ENCODE measurements at places on chromosomes 7 and 10. TPM values are rescaled to one million over a fixed set of nuclear protein-coding genes. Genes with fewer than 3 reads are reported as not detected.
A peak's percentile ranks its signal among the peaks of the same experiment; 100 is the strongest.

Gene NKX2-3
- total RNA-seq: not detected

Gene TMEM213
- not detected for total RNA-seq

DNA sequence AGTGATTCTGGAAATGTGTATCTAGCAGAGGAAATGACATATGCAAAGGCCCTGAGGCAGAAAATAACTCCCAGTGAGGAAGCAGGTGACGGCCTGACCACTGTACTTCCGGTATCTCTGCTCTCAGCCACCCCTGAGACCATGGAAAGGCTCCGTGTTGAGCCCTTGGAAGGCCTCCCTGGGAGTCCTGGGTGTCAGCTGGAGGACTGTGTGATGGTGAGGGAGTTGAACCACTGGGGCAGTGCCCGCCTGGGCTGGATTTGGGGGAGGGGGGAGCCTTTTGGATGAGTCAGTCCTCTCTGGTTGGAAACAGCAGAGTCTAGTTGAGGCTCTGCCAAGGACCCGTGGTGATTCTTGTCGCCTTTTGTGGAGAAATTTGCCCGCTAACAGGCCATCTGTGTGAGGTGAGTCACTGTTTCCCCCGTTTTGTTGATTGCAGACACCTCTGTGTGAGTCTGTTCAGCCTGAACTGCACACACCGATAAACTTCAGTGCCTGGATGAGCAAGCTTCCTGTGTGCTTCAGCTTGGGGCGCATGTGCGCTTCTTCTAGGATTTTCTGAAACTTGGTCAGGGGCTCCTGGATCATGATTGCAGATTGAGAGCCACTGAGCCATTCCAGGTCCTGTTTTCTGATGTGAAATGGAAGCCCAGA, 98.6 kb downstream of the GRK5 start:
- peaks cover 17% of the 10 kb centered on the region for H3K4me1 ChIP-seq
- DNase-seq: no peak
- H3K27ac ChIP-seq: peak overlapping the region; percentile 84
- H3K27me3 ChIP-seq: no peaks in the 10 kb centered on the region

GRCh38 chr7:7953806-7954205, 14.8 kb upstream of the GLCCI1 start:
- H3K4me3 ChIP-seq: no peak overlapping the region
- H3K27me3 ChIP-seq: no peaks in the 10 kb centered on the region

DNA sequence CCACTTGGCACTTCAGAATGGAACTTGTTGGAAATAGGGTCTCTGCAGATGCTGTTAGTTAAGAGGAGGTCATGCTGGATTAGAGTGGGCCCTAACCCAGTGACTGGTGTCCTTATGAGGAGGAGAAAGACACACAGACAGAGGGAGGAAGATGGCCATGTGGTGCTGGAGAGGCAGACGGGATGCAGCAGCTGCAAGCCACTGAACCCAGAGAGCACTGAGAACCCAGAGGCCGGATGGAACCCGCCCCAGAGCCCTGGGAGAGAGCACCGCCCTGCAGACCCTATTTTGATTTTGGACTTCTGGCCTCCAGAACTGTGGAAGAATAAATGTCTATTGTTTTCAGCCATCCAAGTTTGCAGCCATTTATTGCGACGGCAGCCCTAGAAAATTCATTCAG, 58.0 kb upstream of the EBF3 start:
- no peaks in the 10 kb centered on the region for H3K36me3 ChIP-seq
- no peaks in the 10 kb centered on the region for H3K4me1 ChIP-seq
- no peaks in the 10 kb centered on the region for H3K27me3 ChIP-seq
- no peak overlapping the region for H3K4me3 ChIP-seq

DNA sequence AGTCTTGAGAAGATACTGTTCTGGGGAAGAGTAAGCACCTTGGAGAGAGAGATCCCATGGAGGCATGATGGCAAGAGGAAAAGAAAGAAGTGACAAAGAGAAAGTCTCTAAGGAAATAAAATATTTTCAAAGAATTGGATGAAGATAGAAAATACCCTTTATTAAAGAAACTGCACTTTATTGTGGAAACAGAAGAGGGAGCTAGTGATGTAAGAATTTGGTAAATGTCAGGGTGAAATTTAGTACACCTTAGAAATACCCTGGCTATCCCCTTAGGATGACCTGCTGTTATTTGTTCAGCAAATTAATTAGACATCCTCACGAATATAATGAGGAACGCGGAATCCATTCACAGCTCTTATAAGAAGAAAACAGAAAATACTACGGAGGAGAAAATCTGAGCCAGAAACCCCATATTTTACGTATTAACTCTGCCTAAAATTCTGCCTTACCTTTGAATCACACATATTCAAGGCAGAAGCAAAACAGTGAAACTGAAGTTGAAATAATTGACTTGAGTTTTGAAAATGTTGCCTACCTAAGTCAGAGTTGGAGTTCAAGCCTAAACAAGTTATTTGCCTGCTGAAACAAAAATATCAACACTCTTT, 90.7 kb downstream of the TFPI2 start:
- no peaks in the 10 kb centered on the region for H3K27me3 ChIP-seq
- peaks cover 5% of the 10 kb centered on the region for H3K36me3 ChIP-seq
- no peaks in the 10 kb centered on the region for H3K4me1 ChIP-seq
- H3K4me3 ChIP-seq: no peak overlapping the region
- no peak for DNase-seq
- no peak overlapping the region for H3K27ac ChIP-seq

- H3K4me3 ChIP-seq: no peak overlapping the region
- no peak for DNase-seq
- peaks cover 34% of the 10 kb centered on the region for H3K4me1 ChIP-seq
- H3K27ac ChIP-seq: no peak overlapping the region
- H3K27me3 ChIP-seq: no peaks in the 10 kb centered on the region
Measured at GRCh38 chr10:3424111-3424851, 251.7 kb upstream of the PITRM1 start.

GRCh38 chr7:77479536-77480088, 57.5 kb upstream of the PTPN12 start:
- DNase-seq: no peak
- peaks cover 13% of the 10 kb centered on the region for H3K4me1 ChIP-seq
- H3K27ac ChIP-seq: no peak overlapping the region
- no peak overlapping the region for H3K4me3 ChIP-seq

Measured in neural crest cell (in vitro differentiated cells).